ENCODE measurements at places on chromosomes 13 and 19. TPM values are rescaled to one million over a fixed set of nuclear protein-coding genes. Genes with fewer than 3 reads are reported as not detected.

Gene BRCA2
- total RNA-seq = 1.2 TPM

Gene CACNG6
- not detected for total RNA-seq

Gene CYP2A6
- 0.84 TPM for total RNA-seq

Gene LYPD3
- 0.37 TPM for total RNA-seq

Gene A1BG
- 1.6 TPM for total RNA-seq

Gene LILRA1
- total RNA-seq = 2.5 TPM

Gene MYH14
- 7.7 TPM for total RNA-seq

Gene ZNF324
- total RNA-seq = 15.4 TPM

Data from adrenal gland (tissue), 19 donors.